ENCODE measurements at places on chromosomes 16 and 17. TPM values are rescaled to one million over a fixed set of nuclear protein-coding genes. Genes with fewer than 3 reads are reported as not detected.

CLEC10A gene
- 3.6 TPM for total RNA-seq

TBC1D3 gene
- not detected for total RNA-seq

ABCC11 gene
- not detected for total RNA-seq

DNA sequence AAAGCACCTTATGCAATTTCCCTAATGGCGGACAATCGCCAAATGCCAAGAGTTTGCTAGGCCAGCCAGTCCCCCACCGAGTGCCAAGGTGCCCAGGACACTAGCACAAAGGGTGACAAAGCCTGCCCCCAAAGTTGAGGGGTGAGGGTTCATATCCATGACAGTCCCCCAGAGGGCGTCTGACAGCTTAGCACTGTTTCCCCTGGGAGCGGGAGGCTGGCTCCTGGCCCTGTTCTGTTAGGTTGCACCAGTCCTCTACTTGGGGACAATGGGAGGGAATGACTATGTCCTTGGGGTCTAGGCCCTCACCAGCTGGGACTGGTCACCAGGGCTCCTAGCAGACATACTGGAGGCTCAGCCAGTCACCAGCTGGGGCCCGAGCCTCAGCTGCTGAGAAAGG lies 66.9 kb downstream of the MYO18A start:
- peaks cover 69% of the 10 kb centered on the region for H3K36me3 ChIP-seq
- H3K4me3 ChIP-seq = no peak overlapping the region
- H3K27me3 ChIP-seq = no peaks in the 10 kb centered on the region
- DNase-seq = no peak
- no peak overlapping the region for H3K27ac ChIP-seq

CALB2 gene
- 17.7 TPM for total RNA-seq

KRTAP2-1 gene
- total RNA-seq = not detected

DNA sequence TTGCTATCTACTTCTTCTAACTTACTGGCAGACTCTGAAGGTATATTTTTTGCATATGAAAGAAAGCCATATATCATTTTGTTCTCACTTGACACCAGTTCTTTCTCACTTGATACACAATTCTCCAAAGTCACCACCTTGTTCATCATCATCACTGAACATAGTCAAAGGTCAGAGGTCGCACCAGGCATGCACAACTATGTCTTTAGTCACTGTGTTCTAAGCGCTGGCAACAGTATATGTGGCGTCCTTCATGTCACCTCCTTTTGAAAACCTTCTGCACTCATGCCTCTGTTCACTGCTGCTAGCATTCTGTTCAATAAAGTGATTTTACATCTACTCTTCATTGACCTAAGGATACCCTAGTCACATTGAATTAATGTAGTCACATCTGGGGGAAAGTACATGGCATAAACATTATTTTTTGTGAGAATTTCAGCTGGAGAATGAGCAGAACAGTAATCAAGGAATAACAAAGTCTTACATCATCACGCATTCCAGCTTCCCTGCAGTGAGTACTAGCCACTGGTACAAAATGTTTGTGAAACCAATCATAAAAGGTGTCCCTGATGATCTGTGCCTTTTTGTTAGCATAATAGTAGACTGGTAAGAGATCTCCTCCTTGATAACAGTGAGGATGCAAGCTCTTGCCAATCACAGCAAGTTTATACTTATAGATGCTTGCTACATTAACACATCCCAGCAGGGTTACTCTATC lies 20.5 kb upstream of the TBX4 start:
- no peak for DNase-seq
- no peaks in the 10 kb centered on the region for H3K36me3 ChIP-seq
- no peaks in the 10 kb centered on the region for H3K27me3 ChIP-seq
- H3K27ac ChIP-seq = no peak overlapping the region
- no peak overlapping the region for H3K4me3 ChIP-seq

- DNase-seq = no peak
- peaks cover under 1% of the 10 kb centered on the region for H3K4me1 ChIP-seq
- peaks cover 20% of the 10 kb centered on the region for H3K36me3 ChIP-seq
- no peaks in the 10 kb centered on the region for H3K27me3 ChIP-seq
- H3K27ac ChIP-seq = no peak overlapping the region
Observed at GRCh38 chr17:7001318-7001961, 5.6 kb downstream of the ALOX12 start.

C16orf96 gene
- not detected for total RNA-seq

MT4 gene
- total RNA-seq = not detected

GRCh38 chr16:58222532-58223316 lies 24.8 kb upstream of the CSNK2A2 start:
- no peaks in the 10 kb centered on the region for H3K36me3 ChIP-seq
- DNase-seq = no peak
- no peaks in the 10 kb centered on the region for H3K4me1 ChIP-seq
- no peaks in the 10 kb centered on the region for H3K27me3 ChIP-seq
- H3K4me3 ChIP-seq = no peak overlapping the region
- no peak overlapping the region for H3K27ac ChIP-seq

Measured in right atrium auricular region (tissue), 2 donors.